ENCODE measurements at places on chromosomes 11 and 22.

GRCh38 chr22:41368543-41369423, 13.0 kb upstream of the TEF start:
- DNase-seq = peak; percentile 36

GRCh38 chr11:63023841-63024648, 8.4 kb upstream of the SLC22A8 start:
- DNase-seq = peak; percentile 77

DNA sequence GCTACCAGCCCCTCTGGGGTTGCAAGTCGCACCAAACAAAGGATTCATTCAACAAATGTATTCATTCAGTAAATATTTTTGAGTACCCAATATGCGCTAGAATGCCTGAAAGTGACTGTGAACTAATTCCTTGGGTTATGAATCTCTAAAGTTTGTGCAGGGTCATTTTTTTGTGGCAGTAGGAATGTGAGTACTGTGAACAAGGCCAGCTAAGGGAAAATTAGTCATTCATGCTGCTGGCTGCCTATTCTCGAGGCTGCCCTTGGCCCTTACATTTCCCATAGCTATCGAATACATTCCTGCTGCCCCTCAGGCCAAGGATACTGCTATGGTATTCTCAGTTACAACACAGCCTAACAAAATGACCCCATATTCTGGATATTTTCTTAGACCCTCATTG, 141.6 kb downstream of the TRPC6 start:
- DNase-seq = no peak

GRCh38 chr11:46361283-46362155, 14.3 kb downstream of the DGKZ start:
- DNase-seq = no peak

DNA sequence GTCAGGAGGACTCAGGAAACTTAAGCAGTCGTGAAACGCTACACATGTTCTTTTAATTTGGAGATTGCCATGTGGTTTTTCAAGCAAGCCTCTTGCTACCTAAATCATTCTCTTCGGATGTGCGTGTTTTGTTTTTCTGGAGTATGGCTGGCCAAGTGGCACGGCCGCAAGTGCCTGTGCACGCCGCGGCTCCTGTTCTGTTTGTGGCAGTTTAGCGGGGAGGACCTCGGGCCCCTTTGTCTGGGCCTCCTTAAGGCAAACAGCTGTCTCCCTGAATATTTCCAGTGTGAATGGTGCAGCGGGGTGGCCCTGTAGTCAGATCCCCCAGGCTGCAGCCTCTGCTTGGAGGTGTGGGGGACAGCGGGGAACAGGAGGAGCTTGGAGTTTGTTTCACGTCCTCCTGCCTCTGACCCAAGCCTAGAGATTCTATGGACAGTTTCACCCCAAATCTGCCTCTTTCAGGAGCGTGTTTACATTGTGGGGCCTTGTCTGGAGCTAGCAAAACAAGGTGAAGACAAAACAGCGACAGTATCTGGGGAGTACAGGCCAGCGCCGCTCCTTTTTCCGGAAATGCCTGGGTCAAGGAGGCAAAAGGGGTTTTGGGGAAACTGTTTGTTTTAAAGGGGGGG, 1.3 kb downstream of the LRP5 start:
- DNase-seq = no peak

GRCh38 chr22:46580940-46581537, 39.1 kb upstream of the GRAMD4 start:
- DNase-seq = peak; percentile 38

- DNase-seq = peak; percentile 75
These were observed 167.0 kb downstream of the LDLRAD3 start for GRCh38 chr11:36110668-36111410.

DNA sequence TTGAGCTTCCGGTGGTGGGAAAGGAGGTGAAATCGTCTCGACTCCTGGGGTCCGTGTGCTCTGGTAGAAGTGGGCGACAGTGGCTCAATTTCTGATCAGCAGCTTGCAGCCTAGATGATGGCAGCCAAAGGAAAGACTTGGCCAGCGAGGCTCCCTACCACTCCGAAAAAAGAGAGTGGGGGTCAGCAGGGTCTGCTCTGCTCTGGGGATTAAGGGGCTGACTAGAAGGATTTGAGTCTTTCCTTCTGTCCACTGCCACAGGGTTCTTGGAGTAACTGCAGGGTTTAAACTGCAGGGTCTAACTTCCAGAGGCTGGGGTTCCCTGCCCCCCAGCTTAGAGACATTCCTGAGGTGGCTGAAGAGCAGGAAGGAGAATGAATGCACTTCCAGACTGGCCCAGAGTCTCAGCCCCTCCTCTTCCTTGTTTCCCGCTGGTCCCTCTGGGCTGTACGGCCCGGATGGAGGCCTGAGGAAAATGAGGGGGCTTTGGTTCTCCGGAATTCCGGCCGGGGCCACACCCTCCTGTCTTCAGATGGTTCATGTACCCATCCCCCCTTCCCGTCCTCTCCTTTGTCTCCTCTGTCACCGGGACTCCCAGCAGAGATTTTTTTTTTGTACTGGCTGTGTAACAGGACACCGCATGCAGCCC, 907 bp downstream of the SERPINH1 start:
- no peak for DNase-seq

GRCh38 chr22:22343581-22344296, 99.2 kb downstream of the VPREB1 start:
- DNase-seq = no peak

DNA sequence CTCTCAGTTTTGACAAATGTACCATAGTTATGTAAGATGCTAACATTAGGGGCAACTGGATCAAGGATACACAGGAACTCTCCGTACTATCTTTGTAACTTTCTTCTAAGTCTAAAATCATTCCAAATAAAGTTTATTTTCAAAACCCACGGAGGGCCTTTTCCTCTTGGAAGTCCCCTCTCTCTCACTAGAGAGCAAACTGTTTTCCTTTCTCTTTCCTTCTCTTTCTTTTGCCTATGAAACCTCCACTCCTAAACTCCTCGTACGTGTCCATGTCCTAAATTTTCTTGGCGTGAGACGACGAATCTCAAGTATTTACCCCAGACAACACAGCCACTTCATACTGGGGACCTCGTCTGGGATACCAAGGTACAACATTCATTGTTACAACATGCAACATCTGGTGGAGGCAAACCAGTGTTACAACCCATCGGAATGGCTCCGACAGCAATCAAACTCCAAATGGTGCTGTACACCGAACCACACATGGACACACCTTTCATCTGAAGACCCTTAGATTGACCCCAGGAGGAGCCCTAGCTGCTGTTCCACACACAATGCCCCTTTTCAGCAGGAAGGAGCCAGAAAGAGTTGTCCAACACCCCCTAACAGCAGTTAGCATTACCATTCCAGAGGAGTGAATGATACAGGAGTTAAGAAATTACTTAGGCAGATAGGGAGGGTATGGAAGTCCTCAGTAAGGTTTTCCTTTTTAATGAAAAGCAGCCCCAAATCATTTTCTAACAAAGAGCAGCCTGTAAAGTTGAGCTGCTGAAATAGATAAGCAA, 108.1 kb downstream of the SGSM3 start:
- no peak for DNase-seq

DNA sequence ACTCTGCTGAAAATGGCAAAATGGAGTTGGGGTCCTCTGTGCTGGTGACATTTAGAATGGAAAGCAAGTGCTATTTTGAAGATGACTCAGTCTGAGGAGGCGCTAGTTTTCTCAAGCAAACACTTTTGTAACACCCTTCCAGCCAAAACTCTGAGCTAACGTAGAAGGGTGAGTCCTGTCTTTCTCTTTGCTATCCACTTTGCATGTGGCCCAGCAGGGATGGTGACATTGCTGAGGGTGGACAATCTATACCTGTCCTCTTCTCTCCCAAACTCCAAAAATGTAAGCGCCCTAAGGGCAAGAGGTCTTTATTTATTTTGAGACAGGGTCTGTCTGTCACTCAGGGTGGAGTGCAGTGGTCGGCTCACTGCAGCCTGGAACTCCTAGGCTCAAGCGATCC, 3.6 kb upstream of the KAT5 start:
- DNase-seq = no peak

DNA sequence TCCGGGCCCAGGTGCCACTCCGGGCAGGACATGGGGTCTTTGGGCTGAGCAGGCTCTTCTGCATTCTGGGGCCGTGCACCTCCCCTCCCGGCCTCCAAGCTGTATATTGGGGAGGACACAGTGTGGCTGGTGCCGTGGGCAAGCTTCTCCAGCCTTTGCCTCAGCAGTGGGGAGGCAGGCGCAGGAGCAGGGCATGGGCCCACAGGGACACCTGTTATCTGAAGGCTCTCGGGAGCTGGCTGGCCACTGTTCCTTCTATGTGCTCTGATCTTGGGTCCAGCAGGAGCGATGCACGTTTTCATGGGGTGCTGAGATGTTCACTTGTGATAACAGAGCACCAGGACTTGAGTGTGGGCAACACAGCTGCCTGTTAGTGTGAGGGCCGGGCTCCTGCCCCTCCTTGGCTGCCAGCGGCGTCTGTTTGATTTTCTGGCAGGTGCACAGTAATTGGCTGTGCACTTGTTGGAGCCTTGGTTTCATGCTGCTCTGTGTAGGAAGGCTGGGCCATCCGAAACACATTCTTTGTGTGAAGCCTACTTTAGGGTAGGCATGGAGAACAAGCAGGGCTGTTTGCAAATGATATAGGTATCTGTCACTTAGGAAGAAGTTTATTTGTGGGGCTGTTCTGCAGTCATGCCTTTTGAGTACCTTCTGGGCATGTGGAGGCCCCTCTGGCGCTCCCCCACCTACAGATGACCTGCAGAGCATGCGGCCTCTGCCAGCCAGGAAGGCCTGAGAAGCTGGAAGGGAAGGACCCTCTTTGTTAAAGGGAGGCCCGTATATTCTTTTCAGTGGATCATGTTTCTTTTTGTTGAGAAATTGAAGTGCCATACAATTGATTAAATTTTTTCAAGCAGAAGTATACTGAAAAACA, 201.5 kb downstream of the TBC1D22A start:
- peak; percentile 75 for DNase-seq

DNA sequence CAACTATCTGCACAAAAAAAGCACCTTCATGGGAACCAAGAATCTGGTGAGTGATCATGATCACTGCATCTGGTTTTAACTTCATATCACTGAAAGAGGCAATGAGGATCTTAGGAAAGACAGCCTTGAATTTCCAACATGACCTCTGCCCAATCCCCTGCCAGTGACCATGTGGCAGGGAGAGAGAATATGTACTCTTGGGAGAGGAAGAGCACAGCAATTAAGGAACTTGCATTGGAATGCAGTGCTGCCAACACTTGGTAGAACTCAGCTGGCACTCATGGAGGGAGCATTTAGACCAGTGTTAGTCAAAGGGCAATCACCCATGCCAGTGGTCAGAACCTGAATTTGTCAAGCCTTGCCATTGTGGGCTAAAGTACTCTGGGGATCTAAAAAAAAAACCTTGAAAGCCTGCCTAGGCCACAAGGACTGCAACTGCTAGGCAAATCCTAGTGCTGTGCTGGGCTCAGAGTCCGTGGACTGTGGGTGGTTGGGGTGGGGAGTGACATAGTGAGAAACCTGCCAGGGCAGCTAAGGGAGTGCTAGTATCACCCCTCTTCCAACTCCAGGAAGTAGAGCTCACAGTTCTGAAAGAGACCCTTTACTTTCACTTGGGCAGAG, 23.1 kb downstream of the JRKL start:
- no peak for DNase-seq

- DNase-seq = no peak
These were observed 2.6 kb downstream of the SAMM50 start for GRCh38 chr22:43957871-43958270.

- no peak for DNase-seq
These were observed 436.0 kb downstream of the RAB38 start for GRCh38 chr11:87739261-87739660.

DNA sequence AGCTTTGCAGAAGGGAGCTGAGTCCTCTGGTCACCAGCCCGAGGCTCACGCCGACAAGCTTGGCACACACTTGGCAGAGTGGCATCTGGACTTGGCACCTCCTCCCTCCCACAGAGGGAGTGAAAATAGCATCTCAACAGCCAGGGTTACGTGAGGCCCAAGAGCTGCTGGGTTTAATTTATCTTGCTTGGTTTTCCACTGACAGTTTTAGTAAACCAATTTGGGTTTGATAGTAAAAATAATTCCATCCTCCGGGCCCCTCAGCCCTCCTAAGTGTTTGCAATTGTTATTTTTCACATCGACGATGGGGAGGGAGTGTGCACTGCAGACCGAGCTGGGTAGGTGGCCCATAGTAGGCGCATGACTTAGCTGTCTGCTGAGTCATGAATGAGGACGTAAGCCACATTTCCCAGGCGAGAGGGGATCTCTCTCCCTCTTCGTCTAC, 107.6 kb upstream of the ASPHD2 start:
- DNase-seq = no peak

DNA sequence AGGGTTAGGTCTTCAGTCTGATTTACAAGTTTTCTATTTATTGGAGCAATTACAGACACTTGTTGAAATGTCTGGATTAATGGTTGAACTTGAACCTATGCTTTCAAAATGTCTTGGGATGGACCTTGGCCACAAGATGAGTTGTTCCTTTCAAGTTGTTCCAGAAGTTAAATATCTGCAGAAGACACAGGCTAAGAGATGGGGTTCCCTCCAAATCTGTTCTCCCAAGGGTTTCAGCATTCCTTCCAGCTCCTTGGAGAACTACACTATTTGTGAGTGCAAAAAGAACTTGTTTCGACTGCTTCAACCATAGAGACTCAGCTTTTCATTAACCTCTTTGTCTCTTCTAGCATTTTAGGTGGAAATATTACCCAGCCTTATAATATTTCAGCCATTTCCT, 189.0 kb upstream of the BLID start:
- no peak for DNase-seq

- no peak for DNase-seq
These were observed 87.6 kb upstream of the PICALM start for GRCh38 chr11:86156397-86156955.

DNA sequence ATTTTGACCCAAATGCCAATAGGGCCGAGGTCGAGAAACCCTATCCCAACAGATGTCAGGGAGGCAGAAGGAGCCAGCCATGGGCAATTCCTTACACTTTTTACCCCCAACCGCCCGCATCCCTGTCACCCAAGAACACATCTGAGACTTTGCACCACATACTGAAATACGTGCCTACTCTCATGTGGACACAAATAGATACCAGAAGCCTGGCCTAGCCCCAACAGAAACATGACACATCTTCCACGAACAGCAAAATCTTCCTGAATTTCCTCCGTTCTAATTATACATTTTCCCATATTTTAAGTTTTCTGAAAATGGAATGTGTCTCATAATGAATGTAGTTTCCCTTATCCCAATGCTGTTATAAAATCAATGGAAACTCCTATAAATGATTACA, 64.7 kb downstream of the SLC1A2 start:
- DNase-seq = no peak

DNA sequence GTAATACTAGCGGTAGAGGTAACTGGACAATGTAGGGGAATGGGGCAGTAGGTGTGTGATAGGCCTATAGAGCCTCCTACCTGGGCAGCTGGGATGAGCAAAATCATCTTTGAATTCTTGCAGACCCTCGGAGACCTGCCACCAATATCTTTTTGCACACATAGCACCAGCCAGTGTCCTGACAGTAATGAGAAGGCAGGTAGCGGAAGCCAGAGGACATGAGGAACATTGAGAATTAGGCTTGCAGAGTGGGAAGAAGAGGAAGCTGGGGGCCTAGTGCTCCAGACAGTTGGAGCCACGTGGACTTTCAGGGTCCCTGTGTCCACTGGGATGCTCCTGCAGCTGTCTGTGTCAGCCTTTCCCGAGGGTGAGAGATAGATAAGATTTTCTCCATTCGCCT, 17.2 kb upstream of the SYT13 start:
- no peak for DNase-seq
